DND-41 (cell line): ENCODE measurements at places on chromosomes 12 and 14.

GRCh38 chr14:97641827-97642226 is 844.6 kb downstream of the VRK1 start:
- DNase-seq: no peak

DNA sequence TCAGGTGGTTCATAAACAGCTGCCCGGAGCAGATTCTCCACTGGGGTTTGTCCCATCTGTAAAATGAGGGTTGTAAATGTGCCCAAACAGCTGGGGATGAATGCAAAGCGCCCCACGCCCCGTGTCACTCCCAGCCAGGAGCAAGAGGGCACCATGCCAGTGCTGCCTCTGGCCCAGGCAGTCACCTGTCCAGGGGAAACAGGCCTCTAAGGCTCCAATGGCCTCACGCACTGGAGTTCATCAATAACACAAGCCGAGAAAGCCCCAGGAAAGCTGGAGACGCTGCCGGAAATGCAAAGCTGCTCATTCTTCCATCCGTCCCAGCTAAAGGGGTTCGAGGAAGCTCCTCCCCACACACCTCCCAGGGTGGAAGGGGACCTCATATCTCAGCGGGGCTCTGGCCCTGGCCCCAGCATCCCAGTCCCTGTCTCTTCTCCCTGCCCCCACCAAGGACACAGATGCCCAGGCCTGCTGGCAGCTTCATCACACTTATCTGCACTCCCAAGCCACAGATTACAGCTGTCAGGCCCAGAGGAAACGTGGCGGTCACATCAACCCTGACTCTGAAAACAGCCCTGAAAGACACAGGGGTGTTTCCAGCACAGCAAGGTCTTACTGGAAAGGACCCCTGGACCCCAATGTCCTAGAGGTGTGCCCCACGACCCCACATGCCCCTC is 21.5 kb downstream of the SCARB1 start:
- no peak for DNase-seq

DNA sequence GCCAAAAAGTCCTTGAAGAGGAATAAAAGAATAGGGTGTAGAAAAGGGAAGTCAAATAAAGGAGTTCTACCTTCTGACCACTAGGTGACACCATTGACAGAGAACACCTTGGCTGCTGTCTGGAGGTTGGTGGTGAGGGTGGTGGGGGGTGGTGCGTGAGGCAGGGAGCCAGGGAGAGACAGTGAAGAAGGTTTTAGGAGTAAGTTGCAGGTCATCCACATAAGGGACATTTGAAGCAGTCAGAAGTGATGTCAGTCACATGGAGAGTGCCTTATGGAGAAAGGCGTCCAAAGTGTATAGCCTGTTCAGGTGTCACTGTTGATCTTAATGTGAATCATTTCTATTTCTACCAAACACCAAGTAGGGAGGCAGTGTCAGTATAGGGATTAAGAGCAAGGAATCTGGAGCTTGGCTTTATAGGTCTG is 279.3 kb upstream of the DDHD1 start:
- DNase-seq: peak; percentile 42

- no peak for DNase-seq
These were observed 247.6 kb downstream of the EMP1 start for GRCh38 chr12:13444076-13444475.

- no peak for DNase-seq
These were observed 3.8 kb downstream of the NR4A1 start for GRCh38 chr12:52054833-52055730.

DNA sequence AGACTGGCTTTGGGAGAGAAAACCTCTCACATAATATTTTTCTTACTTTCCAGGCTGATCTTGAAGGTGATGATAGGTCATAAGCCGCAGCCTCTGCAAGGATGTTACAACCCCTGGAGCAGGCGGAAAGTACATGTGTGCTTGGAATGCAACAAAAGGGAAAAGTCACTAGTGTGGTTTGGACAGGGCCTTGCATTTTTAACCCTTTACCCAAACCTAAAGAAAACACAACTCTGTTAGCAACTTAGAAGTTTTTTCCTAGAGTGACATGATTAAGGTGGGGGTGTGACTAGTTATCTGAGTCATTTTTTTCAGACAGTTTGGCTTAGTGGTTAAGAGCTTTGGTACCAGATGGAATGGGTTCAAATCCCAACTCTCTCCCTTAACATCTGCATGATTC is 97.0 kb downstream of the TMEM30B start:
- DNase-seq: no peak

DNA sequence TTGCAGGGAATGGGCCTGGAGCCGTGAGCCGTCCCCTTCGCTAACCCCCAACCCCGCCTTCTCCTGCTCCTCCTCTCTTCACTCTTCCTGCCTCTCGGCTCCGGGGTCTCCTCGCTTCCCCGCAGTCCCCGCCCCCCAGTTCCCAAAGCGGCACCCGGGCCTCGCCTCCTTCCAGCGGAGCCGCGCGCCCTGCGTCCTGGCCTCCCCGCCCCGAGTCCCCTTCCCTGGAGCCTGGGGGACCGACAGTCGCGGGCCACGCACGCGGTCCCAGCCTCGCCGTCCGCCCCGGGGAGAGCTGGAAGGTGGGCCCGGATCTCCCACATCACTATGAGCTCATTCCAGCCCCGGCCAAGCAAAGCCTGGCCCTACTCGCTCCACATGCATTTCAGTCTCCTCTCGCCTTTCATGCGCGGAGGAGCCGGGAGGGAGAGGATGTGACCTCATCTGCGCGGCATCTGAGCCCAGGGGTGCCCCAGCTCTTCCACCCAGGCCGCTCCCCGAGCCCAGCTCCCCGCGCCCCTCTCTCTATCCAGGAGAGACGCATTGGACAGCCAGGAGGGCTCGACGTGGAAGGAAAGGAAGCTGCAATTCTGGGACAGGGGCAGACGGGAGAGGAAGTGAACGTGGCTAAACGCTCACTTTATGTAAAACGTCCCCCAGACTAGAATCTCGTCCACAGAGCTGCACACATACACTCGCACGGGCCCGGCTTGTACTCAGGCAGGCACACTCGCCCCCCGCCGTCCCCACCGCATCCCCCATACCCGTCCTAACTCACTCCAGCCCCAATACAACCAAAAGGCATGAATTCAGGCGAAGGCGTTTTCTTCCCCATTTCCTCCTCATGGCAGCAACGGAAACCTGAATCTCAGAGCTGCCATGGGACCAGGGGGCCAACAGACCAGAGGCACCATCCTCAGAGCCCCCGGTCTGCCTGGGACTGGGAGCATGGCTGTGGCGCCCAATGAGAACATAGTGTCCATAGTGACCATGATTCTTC is 108.7 kb upstream of the CCND2 start:
- DNase-seq: no peak

DNA sequence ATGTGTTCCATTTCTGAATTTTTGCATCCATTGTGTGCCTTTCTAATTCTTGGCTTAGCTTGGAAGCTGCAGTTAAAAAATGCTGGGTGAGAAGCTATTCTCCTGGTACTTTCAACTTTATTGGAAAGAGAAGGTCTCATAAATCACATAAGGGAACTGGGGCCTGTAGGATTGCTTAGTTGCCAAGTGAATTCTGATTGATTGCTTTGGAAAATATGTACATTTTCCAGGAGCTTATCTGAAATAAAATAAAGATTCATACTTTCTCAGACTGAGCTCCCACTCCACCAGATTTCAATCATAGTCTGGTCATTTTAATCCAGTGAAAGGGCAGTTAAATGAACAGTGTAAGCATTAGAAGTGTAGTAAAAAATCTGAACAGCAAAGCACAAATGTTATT is 50.0 kb upstream of the PRICKLE1 start:
- DNase-seq: no peak

DNA sequence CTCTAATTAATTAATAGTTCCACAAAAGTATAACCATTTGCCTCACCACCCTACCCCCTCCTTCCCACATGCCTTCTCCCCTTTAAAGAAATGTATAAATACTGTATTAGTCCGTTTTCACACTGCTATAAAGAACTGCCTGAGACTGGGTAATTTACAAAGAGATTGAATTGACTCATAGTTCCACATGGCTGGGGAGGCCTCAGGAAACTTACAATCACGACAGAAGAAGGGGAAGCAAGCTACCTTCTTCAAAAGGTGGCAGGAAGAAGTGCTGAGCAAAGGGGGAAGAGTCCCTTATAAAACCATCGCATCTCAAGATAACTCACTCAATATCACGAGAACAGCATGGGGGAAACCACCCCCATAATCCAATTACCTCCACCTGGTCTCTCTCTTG is 8.2 kb upstream of the RESF1 start:
- no peak for DNase-seq
